Right atrium auricular region (tissue), 2 donors: ENCODE measurements at places on chromosomes 13 and 19. TPM values are rescaled to one million over a fixed set of nuclear protein-coding genes. Genes with fewer than 3 reads are reported as not detected.

DNA sequence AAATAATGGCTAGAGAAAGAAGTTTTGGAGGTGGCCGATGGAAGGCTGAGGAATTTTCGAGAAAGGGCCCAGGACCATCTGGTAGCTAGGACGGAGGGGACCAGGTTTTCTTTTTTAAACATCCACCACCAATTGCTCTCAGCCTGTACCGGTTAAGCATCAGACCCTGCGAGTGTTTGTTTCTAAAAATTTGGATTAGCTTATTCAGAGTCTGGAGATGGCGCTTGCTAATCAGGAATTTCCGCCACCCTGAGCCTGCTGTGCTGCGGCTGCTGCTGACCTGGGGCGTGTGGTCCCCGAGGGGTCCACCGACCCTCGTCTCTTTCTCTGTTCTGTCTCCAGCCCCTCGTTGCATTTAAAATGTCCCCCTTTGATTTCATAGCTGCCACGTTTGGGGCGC lies 2.0 kb downstream of the UHRF1 start:
- H3K4me1 ChIP-seq, result peaks cover 26% of the 10 kb centered on the region
- peak overlapping the region; percentile 12 for H3K4me3 ChIP-seq
- no peaks in the 10 kb centered on the region for H3K36me3 ChIP-seq
- H3K27me3 ChIP-seq, result no peaks in the 10 kb centered on the region
- no peak for DNase-seq

GRCh38 chr19:7641290-7642276 lies 4.7 kb downstream of the STXBP2 start:
- H3K36me3 ChIP-seq, result no peaks in the 10 kb centered on the region
- no peak for DNase-seq
- peaks cover 10% of the 10 kb centered on the region for H3K27me3 ChIP-seq
- no peak overlapping the region for H3K4me3 ChIP-seq

GRCh38 chr13:27001705-27002104 lies 169.9 kb downstream of the USP12 start:
- no peak overlapping the region for H3K4me3 ChIP-seq
- no peaks in the 10 kb centered on the region for H3K27me3 ChIP-seq
- DNase-seq, result no peak
- no peaks in the 10 kb centered on the region for H3K36me3 ChIP-seq
- H3K4me1 ChIP-seq, result no peaks in the 10 kb centered on the region

- no peaks in the 10 kb centered on the region for H3K27me3 ChIP-seq
- no peak overlapping the region for H3K27ac ChIP-seq
- no peak for DNase-seq
- no peaks in the 10 kb centered on the region for H3K36me3 ChIP-seq
Observed at GRCh38 chr13:110570886-110571285, 9.4 kb upstream of the RAB20 start.

GRCh38 chr13:94765814-94766213 lies 53.5 kb upstream of the SOX21 start:
- H3K27me3 ChIP-seq, result no peaks in the 10 kb centered on the region
- H3K36me3 ChIP-seq, result no peaks in the 10 kb centered on the region

DNA sequence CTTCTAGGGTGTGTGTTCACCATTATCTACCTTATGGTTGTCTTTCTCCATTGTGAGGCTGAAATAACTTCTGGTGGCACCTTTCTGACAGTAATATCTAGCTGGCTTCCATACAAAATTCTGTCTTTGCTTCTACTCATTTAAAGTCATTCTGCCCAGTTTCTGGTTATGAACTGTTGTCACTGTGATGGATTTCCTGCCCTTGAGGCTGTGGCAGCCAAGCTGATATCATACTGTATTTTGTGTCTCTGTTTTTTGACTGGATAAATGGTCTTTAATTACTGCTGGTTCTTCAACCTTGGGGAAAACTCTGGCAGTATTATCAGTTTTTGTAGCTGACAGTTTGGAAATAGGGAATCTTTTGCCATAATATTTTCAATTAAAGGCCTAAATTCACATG lies 233.4 kb downstream of the GPC6 start:
- no peaks in the 10 kb centered on the region for H3K4me1 ChIP-seq
- no peak overlapping the region for H3K27ac ChIP-seq
- no peaks in the 10 kb centered on the region for H3K27me3 ChIP-seq
- H3K36me3 ChIP-seq, result no peaks in the 10 kb centered on the region

GRCh38 chr19:6952956-6953355 lies 65.6 kb downstream of the ADGRE1 start:
- no peak overlapping the region for H3K27ac ChIP-seq
- no peak for DNase-seq
- H3K36me3 ChIP-seq, result no peaks in the 10 kb centered on the region
- H3K4me1 ChIP-seq, result no peaks in the 10 kb centered on the region
- no peaks in the 10 kb centered on the region for H3K27me3 ChIP-seq

DNA sequence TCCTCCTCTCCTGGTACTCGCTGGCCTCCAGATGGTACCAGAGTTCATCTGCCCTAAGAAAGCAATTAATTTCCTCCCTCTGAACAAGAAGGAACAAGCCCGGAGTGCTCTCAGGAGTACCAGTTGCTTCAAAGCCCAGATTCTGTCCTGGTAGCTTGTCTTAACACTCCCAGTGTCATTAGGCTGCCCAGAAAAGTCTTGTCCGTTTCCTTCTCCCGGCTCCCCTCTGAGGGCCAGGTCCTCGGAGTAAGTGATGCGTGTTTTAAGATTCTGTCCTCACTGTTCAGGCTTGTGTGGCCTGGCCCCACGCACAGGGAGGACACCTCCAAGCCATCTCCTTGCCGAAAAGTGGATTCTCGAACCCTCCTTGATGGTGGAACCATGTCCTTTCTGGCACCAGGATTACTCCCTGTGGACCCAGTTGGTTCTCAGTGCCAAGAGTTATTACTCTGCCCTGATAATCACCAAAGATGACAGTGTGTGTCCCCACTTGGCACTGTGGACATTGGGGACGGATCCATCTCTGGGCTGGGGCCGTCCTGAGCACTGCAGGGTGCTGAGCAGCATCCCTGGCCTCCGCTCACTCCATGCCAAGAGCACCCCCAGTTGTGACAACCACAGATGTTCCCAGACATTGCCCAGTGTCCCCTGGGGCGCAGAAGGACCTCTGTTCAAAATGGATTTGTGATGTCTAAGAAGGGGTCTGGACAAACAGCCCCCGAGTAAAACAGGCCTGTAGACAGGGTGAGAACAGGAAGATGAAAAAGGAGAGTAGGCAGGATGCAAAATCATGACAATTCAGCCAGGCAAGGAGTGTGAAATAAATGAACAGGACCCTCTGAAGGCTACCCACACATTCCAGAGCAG lies 52.4 kb downstream of the RFX2 start:
- H3K4me3 ChIP-seq, result no peak overlapping the region
- no peaks in the 10 kb centered on the region for H3K27me3 ChIP-seq
- DNase-seq, result peak; percentile 57
- peak overlapping the region; percentile 98 for H3K27ac ChIP-seq

DNA sequence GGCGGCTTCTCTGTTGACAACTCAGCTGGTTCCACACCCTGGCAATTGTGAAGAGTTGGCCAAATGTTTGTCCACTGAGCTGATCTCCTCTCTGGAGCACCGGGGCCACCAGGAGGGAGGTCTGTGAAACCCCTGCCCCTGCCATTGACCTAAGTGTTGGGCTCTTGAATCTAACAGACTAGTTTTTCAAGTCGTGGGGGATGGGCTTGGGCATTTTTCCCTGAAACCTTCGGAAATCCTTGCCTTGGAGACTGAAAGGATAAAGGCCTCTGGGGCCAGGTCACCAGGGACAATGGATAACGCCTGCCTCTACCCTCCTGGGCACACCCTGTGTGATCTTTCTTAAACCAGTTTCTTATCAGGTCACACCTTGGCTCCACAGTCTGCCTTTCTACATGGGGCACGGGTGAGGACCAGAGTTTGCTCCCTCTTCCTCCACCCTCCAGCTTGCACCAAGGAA lies 881 bp downstream of the GEMIN7 start:
- no peaks in the 10 kb centered on the region for H3K36me3 ChIP-seq
- H3K4me1 ChIP-seq, result no peaks in the 10 kb centered on the region
- H3K4me3 ChIP-seq, result peak overlapping the region; percentile 93
- no peak for DNase-seq
- no peak overlapping the region for H3K27ac ChIP-seq

DNA sequence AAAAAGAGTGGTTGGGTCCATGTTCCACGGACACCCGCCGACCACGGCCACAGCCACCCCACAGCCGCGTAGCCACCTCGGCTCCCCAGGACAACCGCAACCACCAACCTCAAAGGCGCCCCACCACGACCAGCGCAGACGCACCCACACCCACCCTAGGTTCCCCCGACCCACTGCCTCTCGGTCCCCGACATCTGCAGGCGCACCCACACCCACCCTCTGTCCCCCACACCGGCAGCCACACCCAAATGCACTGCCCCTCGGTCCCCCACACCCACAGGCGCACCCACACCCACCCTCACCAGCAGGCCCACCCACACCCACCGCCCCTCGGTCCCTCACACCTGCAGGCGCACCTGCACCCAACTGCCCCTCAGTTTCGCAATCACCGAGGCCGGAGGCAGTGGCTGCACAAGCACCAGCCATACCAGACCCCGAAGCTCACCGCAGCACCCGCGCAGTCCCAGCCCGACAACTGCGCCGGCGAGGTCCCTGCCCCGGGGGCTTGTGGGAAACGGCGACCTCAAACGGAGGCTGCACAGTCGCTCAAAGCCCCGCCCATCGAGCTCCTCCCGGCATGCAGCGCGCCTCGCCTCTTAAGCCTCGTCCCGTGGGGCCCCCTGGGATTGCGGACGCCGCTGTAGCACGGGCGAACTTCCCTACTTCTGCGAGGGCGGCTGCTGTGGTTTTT lies 18.3 kb downstream of the ZNF77 start:
- no peaks in the 10 kb centered on the region for H3K27me3 ChIP-seq
- H3K36me3 ChIP-seq, result no peaks in the 10 kb centered on the region
- no peak overlapping the region for H3K4me3 ChIP-seq

The DCT gene
- 0.11 TPM for total RNA-seq

The ZNF556 gene
- total RNA-seq, result not detected

GRCh38 chr13:108835083-108835482 lies 205.7 kb downstream of the MYO16 start:
- no peak for DNase-seq
- H3K27me3 ChIP-seq, result no peaks in the 10 kb centered on the region
- no peaks in the 10 kb centered on the region for H3K36me3 ChIP-seq
- no peak overlapping the region for H3K4me3 ChIP-seq

The SLC8A2 gene
- total RNA-seq, result 0.28 TPM

The NXNL1 gene
- not detected for total RNA-seq

DNA sequence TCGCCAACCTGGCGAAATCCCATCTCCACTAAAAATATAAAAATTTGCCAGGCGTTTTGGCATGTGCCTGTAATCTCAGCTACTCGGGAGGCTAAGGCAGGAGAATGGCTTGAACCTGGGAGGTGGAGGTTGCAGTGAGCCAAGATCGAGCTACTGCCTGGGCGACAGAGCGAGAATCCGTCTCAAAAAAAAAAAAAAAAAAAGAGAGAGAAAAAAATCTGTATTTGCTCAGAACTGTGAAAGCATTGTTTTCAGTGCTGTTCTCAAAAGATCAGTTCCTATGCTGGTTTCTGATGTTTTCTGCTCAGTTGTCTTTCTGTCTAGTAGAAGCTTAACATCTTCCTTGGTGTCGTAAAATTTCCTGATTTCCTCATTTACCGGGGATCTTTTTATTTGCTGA lies 2.5 kb downstream of the SF3A2 start:
- peaks cover 9% of the 10 kb centered on the region for H3K36me3 ChIP-seq
- no peaks in the 10 kb centered on the region for H3K27me3 ChIP-seq
- H3K27ac ChIP-seq, result peak overlapping the region; percentile 71
- no peak overlapping the region for H3K4me3 ChIP-seq
- DNase-seq, result no peak

The CYP4F3 gene
- 0.15 TPM for total RNA-seq

DNA sequence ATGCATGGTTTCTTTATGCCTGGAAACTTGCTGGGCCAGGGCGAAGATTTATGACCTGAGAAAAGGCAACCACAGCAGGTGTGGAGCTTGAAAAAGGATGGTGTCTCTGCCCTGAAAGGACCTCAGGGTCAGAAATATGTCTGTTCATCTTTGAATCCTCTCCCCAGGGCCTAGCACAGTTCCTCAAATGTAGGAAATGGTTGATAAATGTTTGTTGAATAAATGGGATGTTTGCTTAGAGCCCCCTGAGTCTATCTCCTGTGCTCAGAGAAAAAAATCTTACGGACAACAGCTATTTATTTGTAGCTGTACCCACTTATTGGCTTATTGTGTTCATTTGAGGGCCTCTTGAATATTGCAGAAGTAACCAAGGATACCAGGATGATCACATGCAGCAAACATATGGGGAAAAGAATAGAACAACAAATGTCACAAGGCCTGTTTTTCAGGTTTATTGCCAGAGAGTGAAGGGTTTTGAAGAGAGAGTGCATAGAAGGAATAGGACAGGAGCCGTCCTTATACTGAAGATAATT lies 114.5 kb downstream of the KLF5 start:
- H3K27ac ChIP-seq, result no peak overlapping the region
- no peaks in the 10 kb centered on the region for H3K4me1 ChIP-seq
- H3K36me3 ChIP-seq, result no peaks in the 10 kb centered on the region
- H3K27me3 ChIP-seq, result no peaks in the 10 kb centered on the region
- DNase-seq, result no peak

DNA sequence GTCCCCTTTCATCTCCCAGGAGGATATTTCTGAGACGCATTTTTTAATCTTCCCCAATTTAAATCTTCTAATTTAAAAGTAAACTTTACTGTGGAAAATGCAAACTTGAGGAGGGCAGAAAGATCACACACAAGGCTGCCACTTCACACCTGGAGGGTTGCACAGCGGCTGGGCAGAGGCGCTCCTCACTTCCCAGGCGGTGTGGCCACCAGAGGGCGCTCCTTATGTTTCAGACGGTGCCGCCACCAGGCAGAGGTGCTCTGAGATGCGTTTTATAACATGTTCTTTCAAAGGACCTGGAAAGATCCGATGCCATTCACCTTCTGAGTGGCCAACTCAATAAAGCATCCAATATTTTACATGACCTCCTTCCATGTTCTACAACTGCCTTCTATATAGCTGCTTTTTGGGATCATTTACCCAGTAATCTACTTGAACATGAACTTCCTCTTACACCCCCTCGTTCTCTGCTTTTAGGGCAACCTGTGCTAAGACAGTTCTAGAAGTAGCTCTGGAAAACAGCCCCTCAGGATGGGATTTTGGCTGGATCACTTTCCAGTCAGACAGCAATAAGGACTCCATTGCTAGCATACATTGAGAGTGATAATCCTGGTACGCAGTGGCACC lies 14.8 kb upstream of the MTUS2 start:
- no peaks in the 10 kb centered on the region for H3K4me1 ChIP-seq
- no peak overlapping the region for H3K27ac ChIP-seq
- no peaks in the 10 kb centered on the region for H3K36me3 ChIP-seq

- no peak overlapping the region for H3K27ac ChIP-seq
- peaks cover 37% of the 10 kb centered on the region for H3K36me3 ChIP-seq
- H3K4me1 ChIP-seq, result no peaks in the 10 kb centered on the region
- no peak for DNase-seq
- no peaks in the 10 kb centered on the region for H3K27me3 ChIP-seq
- no peak overlapping the region for H3K4me3 ChIP-seq
Observed at GRCh38 chr19:17209126-17210036, 5.8 kb upstream of the USE1 start.

GRCh38 chr19:8336072-8336569 lies 6.9 kb downstream of the KANK3 start:
- no peaks in the 10 kb centered on the region for H3K4me1 ChIP-seq
- peaks cover 9% of the 10 kb centered on the region for H3K27me3 ChIP-seq
- no peak for DNase-seq
- H3K27ac ChIP-seq, result no peak overlapping the region
- H3K4me3 ChIP-seq, result no peak overlapping the region

- no peak for DNase-seq
- H3K27ac ChIP-seq, result no peak overlapping the region
- no peak overlapping the region for H3K4me3 ChIP-seq
- H3K27me3 ChIP-seq, result no peaks in the 10 kb centered on the region
- no peaks in the 10 kb centered on the region for H3K4me1 ChIP-seq
Observed at GRCh38 chr19:58085348-58085875, 12.6 kb downstream of the ZSCAN18 start.
